Activated CD4-positive, alpha-beta memory T cell treated with anti-CD3 and anti-CD28 coated beads for 36 hours (primary cell): ENCODE measurements at places on chromosomes 5 and 9. TPM values are rescaled to one million over a fixed set of nuclear protein-coding genes. Genes with fewer than 3 reads are reported as not detected.

- H3K4me3 ChIP-seq = no peak overlapping the region
- peaks cover 2% of the 10 kb centered on the region for H3K36me3 ChIP-seq
- H3K4me1 ChIP-seq = no peaks in the 10 kb centered on the region
- H3K27ac ChIP-seq = no peak overlapping the region
Measured at GRCh38 chr9:38765101-38765500, 45.2 kb upstream of the FAM240B start.

DNA sequence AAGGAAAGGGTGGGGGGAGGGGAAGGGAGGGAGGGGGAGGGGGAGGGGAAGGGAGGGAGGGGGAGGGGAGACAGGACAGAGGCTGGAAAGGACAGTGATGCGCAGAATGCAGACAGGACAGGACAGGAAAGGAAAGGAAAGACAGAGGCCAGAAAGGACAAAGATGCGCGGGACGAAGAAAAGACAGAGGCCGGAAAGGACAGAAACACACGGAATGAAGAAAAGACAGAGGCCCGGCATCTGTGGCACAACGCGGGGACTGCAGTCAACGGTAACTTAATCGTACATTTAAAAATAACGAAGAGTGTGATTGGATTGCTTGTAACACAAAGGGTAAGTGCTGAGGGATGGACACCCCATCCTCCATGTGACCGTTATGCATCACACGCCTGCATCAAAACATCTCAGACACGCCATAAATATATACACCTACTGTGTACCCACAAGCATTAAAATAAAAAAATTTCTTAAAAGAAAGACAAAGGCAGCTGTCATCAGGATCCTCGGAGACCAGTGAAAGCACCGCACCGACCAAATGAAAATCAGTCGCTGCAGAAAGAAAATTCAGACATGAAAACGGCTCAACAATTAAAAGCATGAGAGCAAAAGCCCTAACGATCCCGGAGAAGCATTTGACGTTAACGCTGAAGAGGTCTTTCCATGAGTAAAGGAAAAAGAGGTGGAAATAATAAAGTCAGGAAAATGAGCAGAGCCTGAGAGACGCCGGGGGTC lies 52.9 kb upstream of the EXOC3 start:
- H3K27ac ChIP-seq = no peak overlapping the region
- H3K4me3 ChIP-seq = no peak overlapping the region
- no peaks in the 10 kb centered on the region for H3K27me3 ChIP-seq

DNA sequence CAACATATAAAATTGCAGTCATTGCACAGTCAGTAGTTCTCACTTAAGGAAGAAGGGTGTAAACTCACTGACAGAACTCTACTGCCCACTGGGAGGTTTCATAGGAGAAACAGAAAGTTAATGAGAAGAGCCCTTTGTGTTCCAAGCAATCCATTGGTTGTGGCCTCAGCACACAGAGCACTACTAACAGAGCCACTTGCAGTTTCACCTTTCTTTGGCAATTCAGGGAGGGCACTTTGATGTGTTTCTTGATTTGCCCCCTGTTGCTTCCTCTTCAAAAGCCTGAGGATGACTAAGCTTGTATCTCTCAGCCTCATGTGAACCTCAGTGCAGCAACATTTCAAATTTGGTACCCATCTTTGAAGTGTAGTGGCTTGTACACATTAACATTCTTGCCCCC lies 409.4 kb downstream of the DMRTA1 start:
- DNase-seq = no peak
- no peaks in the 10 kb centered on the region for H3K4me1 ChIP-seq
- no peak overlapping the region for H3K27ac ChIP-seq
- no peaks in the 10 kb centered on the region for H3K36me3 ChIP-seq
- H3K4me3 ChIP-seq = no peak overlapping the region

DNA sequence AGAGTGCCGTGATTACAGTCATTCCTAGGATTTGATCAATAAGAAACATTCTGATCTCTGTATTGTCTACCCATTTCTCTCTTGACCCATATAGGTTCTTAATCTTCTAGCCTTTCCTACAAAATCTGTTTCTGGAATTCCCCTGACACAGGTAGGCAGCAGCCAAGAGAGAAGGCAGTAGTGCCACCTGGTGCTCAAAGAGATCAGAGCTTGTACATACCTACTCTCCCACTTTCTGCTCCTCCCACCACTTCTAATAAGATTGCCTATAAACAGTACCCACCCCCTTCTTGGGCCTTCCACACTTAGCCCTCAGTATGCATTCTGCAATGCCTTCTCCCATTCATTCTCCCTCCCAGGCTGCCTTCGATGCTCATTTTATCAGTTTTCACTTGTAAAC lies 117.4 kb upstream of the RORB start:
- H3K4me1 ChIP-seq = no peaks in the 10 kb centered on the region
- no peak overlapping the region for H3K4me3 ChIP-seq
- H3K27me3 ChIP-seq = no peaks in the 10 kb centered on the region
- H3K36me3 ChIP-seq = no peaks in the 10 kb centered on the region
- peak; percentile 31 for DNase-seq

The SPATA24 gene
- total RNA-seq = 5.2 TPM
